ENCODE measurements at places on chromosomes 4 and X. TPM values are rescaled to one million over a fixed set of nuclear protein-coding genes. Genes with fewer than 3 reads are reported as not detected.

DNA sequence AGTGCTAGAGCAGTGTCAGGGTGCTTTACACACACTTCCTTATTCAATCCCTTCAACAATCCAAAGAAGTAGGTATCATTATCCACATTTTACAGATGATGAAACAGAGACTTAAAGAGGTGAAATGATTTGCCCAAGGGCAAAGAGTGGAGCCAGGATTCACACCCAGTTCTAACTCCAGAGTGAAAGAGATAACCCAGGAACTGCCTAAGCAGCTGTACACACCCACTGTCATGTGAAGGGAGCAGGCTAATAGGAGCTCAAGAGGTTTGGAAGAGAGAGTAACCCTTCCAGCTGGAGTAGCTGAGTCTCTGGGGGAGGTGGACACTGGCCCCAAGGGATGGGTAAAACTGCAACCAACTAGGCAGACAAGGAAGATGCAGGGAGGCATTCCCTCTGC, 92.5 kb downstream of the FBXL5 start:
- no peak for DNase-seq
- H3K36me3 ChIP-seq, result peaks cover 57% of the 10 kb centered on the region
- H3K4me1 ChIP-seq, result no peaks in the 10 kb centered on the region
- no peak overlapping the region for H3K27ac ChIP-seq
- no peaks in the 10 kb centered on the region for H3K27me3 ChIP-seq

- no peaks in the 10 kb centered on the region for H3K36me3 ChIP-seq
- H3K27me3 ChIP-seq, result no peaks in the 10 kb centered on the region
- H3K4me1 ChIP-seq, result peaks cover 9% of the 10 kb centered on the region
- peak overlapping the region; percentile 21 for H3K4me3 ChIP-seq
- H3K27ac ChIP-seq, result peak overlapping the region; percentile 71
- DNase-seq, result peak; percentile 29
Measured at GRCh38 chr4:185774845-185775680, 36.9 kb downstream of the SORBS2 start.

DNA sequence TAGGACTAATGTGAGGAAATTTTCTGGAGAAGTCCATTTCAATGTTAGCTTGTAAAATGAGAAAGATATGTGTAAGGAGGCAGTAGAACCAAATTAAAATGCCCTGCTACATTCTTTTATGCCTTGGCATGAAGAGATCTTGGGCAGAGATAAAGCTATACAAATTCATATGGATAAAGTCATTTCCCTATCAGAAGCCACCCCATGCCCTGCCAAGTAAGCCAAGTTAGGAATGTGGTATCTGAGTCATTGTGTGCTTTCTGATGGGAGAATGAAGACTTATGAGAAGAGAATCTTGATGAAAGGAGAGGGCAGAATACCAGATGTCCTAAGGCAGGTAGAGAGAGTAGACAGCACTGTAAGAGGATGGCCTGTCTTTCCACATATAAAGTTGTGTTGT, 83.7 kb downstream of the TEX13A start:
- no peak overlapping the region for H3K4me3 ChIP-seq
- H3K27ac ChIP-seq, result no peak overlapping the region
- peaks cover 1% of the 10 kb centered on the region for H3K27me3 ChIP-seq
- DNase-seq, result no peak
- H3K4me1 ChIP-seq, result no peaks in the 10 kb centered on the region

- H3K36me3 ChIP-seq, result no peaks in the 10 kb centered on the region
- no peaks in the 10 kb centered on the region for H3K27me3 ChIP-seq
- H3K27ac ChIP-seq, result no peak overlapping the region
- peaks cover 2% of the 10 kb centered on the region for H3K4me1 ChIP-seq
Measured at GRCh38 chr4:101236097-101236496, 111.2 kb downstream of the PPP3CA start.

DNA sequence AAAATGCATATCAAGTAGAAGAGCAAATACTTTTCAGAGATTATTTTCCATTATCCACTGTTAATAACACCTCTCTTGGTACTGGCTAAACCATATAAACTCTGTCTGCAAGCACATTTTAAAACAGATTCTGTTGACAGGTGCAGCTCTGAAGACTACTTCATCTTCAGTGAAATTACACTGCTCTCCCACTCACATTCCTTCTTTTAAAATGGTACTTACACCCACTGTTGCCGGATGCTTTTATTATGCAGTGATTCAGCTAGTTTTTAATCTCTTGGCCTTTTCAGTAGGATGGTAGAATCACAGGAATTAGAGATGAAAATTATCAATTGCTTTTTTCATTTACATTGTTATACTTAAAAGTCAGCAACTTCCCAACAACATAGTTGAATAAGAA, 381.6 kb downstream of the GASK1B start:
- DNase-seq, result no peak
- H3K27ac ChIP-seq, result no peak overlapping the region
- H3K4me3 ChIP-seq, result no peak overlapping the region
- no peaks in the 10 kb centered on the region for H3K36me3 ChIP-seq

DNA sequence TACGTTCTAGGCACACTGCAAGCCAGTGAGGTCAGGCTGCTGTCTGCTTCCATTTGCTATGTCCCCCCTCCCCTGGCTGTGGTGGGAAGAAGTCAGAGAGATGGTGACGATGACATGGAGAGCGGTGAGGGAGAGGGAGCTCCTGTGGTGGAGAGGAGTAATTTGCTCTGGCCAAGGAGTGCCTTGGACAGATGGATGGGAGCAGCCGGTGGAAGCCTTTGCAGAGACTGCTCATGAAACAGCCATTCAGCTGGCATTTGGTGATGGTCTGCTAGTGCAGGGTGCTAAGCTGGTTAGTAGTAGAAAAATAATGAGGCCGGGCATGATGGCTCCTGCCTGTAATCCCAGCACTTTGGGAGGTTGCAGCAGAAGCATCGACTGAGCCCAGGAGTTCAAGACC, 124.1 kb downstream of the FHDC1 start:
- no peak overlapping the region for H3K4me3 ChIP-seq
- H3K27ac ChIP-seq, result no peak overlapping the region
- no peaks in the 10 kb centered on the region for H3K27me3 ChIP-seq
- no peak for DNase-seq

GRCh38 chrX:4656419-4656818, 943.0 kb upstream of the PRKX start:
- no peaks in the 10 kb centered on the region for H3K27me3 ChIP-seq
- H3K27ac ChIP-seq, result no peak overlapping the region
- no peak for DNase-seq
- H3K4me3 ChIP-seq, result no peak overlapping the region

GRCh38 chr4:36303426-36304137, 22.2 kb downstream of the DTHD1 start:
- H3K4me3 ChIP-seq, result no peak overlapping the region
- H3K4me1 ChIP-seq, result peaks cover 30% of the 10 kb centered on the region
- no peaks in the 10 kb centered on the region for H3K36me3 ChIP-seq
- H3K27ac ChIP-seq, result peak overlapping the region; percentile 75
- DNase-seq, result no peak
- no peaks in the 10 kb centered on the region for H3K27me3 ChIP-seq

- H3K27me3 ChIP-seq, result no peaks in the 10 kb centered on the region
- no peaks in the 10 kb centered on the region for H3K36me3 ChIP-seq
- peak; percentile 15 for DNase-seq
- H3K27ac ChIP-seq, result peak overlapping the region; percentile 67
- peak overlapping the region; percentile 42 for H3K4me3 ChIP-seq
- peaks cover 3% of the 10 kb centered on the region for H3K4me1 ChIP-seq
Measured at GRCh38 chrX:41921492-41922430, 1.6 kb downstream of the CASK start.

- H3K4me3 ChIP-seq, result no peak overlapping the region
- no peak for DNase-seq
- H3K4me1 ChIP-seq, result no peaks in the 10 kb centered on the region
- no peaks in the 10 kb centered on the region for H3K27me3 ChIP-seq
- no peaks in the 10 kb centered on the region for H3K36me3 ChIP-seq
- H3K27ac ChIP-seq, result no peak overlapping the region
Measured at GRCh38 chrX:107325467-107325866, 119.1 kb downstream of the DNAAF6 start.

- H3K4me1 ChIP-seq, result peaks cover 35% of the 10 kb centered on the region
- peaks cover 26% of the 10 kb centered on the region for H3K27me3 ChIP-seq
- H3K4me3 ChIP-seq, result no peak overlapping the region
- peak overlapping the region; percentile 62 for H3K27ac ChIP-seq
Measured at GRCh38 chrX:1249101-1249887, 19.3 kb upstream of the CSF2RA start.

GRCh38 chr4:162675661-162676060, 491.0 kb downstream of the NAF1 start:
- DNase-seq, result no peak
- H3K4me1 ChIP-seq, result no peaks in the 10 kb centered on the region
- H3K27me3 ChIP-seq, result no peaks in the 10 kb centered on the region
- no peak overlapping the region for H3K27ac ChIP-seq

DNA sequence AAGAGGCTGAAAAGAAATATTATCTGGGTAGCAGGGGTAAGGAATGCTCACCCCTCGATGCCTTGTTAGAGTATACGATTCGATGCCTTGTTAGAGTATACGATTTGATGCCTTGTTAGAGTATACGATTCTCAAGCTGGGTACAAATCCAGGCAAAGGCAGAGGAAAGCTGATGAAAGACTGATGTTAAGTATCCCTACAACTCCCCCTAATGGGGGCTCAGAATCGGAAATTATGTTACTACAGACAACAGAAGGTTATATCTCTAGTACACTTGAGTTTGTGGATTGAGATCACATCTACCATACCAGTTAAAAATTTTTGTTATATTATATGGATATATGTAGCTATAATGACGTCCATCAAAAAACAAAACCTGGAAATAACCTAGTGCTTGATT, 4.8 kb downstream of the LRRC66 start:
- no peaks in the 10 kb centered on the region for H3K27me3 ChIP-seq
- no peak overlapping the region for H3K27ac ChIP-seq
- no peaks in the 10 kb centered on the region for H3K36me3 ChIP-seq
- DNase-seq, result no peak

GRCh38 chr4:138267835-138268234, 25.7 kb upstream of the SLC7A11 start:
- no peak overlapping the region for H3K27ac ChIP-seq
- H3K36me3 ChIP-seq, result no peaks in the 10 kb centered on the region
- H3K4me3 ChIP-seq, result no peak overlapping the region
- H3K27me3 ChIP-seq, result no peaks in the 10 kb centered on the region
- DNase-seq, result no peak

DNA sequence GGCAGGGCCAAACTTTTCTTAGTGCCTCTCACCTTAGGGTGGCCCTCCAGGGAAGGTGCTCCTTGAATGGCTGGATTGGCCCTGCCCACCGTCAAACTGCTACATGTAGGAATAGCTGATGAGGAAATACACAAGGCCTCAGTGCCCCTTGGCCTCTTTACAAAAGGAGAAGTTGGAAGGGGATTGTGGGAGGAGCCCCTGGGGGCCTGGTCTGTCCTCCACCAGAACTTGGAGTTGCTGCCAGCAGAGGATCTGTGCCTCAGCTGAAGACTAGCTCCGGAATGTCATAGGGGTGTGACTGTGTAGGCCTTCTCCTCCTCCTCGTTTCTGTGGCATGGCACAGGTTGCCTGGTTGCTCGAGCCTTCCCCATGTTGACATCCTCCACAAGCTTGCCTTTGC, 142.7 kb downstream of the AMMECR1 start:
- no peaks in the 10 kb centered on the region for H3K4me1 ChIP-seq
- H3K27ac ChIP-seq, result no peak overlapping the region
- no peaks in the 10 kb centered on the region for H3K27me3 ChIP-seq
- DNase-seq, result no peak
- peaks cover 5% of the 10 kb centered on the region for H3K36me3 ChIP-seq

DNA sequence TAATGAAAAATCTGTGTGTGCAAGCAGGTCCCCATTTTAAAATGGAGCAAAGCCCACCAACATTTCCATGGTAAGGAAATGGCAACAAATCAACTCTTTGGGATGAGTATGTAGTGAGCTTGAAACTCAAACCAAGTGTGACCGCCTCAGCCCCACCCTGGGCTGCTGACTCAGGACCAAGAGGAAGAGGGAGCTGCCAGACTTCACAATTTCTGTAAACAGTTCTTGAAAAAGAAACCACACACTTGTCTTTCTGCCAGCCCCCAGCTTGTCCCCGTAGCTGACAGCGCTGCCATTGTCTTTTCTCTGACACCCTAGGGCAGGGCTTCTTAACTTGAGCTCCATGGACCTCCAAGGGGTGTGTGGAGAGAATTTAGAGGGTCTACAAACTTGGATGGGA, 10.3 kb downstream of the RTL5 start:
- H3K27ac ChIP-seq, result peak overlapping the region; percentile 86
- DNase-seq, result peak; percentile 72
- H3K4me3 ChIP-seq, result no peak overlapping the region
- peaks cover 6% of the 10 kb centered on the region for H3K4me1 ChIP-seq
- no peaks in the 10 kb centered on the region for H3K27me3 ChIP-seq

GRCh38 chr4:82758701-82759685, 39.6 kb downstream of the SCD5 start:
- DNase-seq, result no peak
- no peak overlapping the region for H3K27ac ChIP-seq
- no peaks in the 10 kb centered on the region for H3K27me3 ChIP-seq
- no peaks in the 10 kb centered on the region for H3K4me1 ChIP-seq
- no peaks in the 10 kb centered on the region for H3K36me3 ChIP-seq
- no peak overlapping the region for H3K4me3 ChIP-seq

GRCh38 chrX:109710181-109710580, 22.9 kb downstream of the ACSL4 start:
- H3K4me1 ChIP-seq, result no peaks in the 10 kb centered on the region
- H3K4me3 ChIP-seq, result no peak overlapping the region
- no peaks in the 10 kb centered on the region for H3K36me3 ChIP-seq
- no peaks in the 10 kb centered on the region for H3K27me3 ChIP-seq
- DNase-seq, result no peak

DNA sequence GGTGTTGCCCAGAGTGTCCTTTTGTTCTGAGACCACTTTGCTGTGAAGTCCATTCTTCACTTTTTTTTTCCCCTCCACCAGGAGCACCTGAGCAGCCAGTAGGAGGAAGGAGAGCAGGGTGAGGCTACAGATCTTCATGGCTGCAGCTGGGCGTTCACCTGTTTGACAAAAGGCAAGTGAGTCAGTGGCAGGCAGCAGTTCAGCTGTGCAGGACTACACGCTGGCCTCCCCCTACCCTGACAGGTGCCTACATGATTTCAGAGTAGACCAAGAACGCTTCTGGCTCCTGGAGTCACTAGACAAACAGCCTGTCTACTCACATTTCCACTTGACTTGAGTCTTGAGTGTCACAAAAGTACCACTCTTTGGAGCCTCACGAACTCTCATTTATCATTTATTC, 2.0 kb downstream of the FGFBP1 start:
- H3K27me3 ChIP-seq, result no peaks in the 10 kb centered on the region
- no peak overlapping the region for H3K4me3 ChIP-seq
- peak; percentile 72 for DNase-seq

GRCh38 chrX:139538907-139539790, 8.6 kb downstream of the F9 start:
- H3K36me3 ChIP-seq, result no peaks in the 10 kb centered on the region
- H3K27me3 ChIP-seq, result no peaks in the 10 kb centered on the region
- no peak overlapping the region for H3K27ac ChIP-seq
- H3K4me1 ChIP-seq, result no peaks in the 10 kb centered on the region
- no peak overlapping the region for H3K4me3 ChIP-seq

- H3K27me3 ChIP-seq, result no peaks in the 10 kb centered on the region
- no peak overlapping the region for H3K27ac ChIP-seq
- H3K36me3 ChIP-seq, result peaks cover 86% of the 10 kb centered on the region
Measured at GRCh38 chr4:88722828-88723227, 25.2 kb upstream of the NAP1L5 start.

Gene ARX
- polyA plus RNA-seq, result 0.41 TPM

Gene AIMP1
- 54.3 TPM for polyA plus RNA-seq

Gene CNKSR2
- 11.3 TPM for polyA plus RNA-seq

Gene CXCL6
- polyA plus RNA-seq, result not detected

Gene ARHGEF9
- polyA plus RNA-seq, result 35.0 TPM

Gene ADH1A
- polyA plus RNA-seq, result 17.2 TPM

Gene MAGEC2
- not detected for polyA plus RNA-seq

Gene EDA
- 4.3 TPM for polyA plus RNA-seq

Gene KLB
- polyA plus RNA-seq, result 0.18 TPM

Gene DGAT2L6
- not detected for polyA plus RNA-seq

Gene PHKA1
- 3.9 TPM for polyA plus RNA-seq

Gene FGFR3
- polyA plus RNA-seq, result 114 TPM

Gene USP17L25
- not detected for polyA plus RNA-seq

Gene CABS1
- not detected for polyA plus RNA-seq

Data from left lung (tissue), 14 donors.